ENCODE measurements at places on chromosomes 2 and 18. TPM values are rescaled to one million over a fixed set of nuclear protein-coding genes. Genes with fewer than 3 reads are reported as not detected.

The BMP10 gene
- polyA plus RNA-seq: not detected

The FNDC4 gene
- not detected for polyA plus RNA-seq

The TUBB8B gene
- polyA plus RNA-seq: not detected

The KIAA2012 gene
- not detected for polyA plus RNA-seq

The LONRF2 gene
- polyA plus RNA-seq: not detected

The CDH2 gene
- polyA plus RNA-seq: not detected

The RAX gene
- polyA plus RNA-seq: not detected

The PSMD14 gene
- polyA plus RNA-seq: 50.9 TPM

The FOXI3 gene
- not detected for polyA plus RNA-seq

The GPR45 gene
- not detected for polyA plus RNA-seq

The IL1R2 gene
- 2.1 TPM for polyA plus RNA-seq

- DNase-seq: peak; percentile 21
Measured at GRCh38 chr2:9554921-9555296, 721 bp downstream of the ADAM17 start.

DNA sequence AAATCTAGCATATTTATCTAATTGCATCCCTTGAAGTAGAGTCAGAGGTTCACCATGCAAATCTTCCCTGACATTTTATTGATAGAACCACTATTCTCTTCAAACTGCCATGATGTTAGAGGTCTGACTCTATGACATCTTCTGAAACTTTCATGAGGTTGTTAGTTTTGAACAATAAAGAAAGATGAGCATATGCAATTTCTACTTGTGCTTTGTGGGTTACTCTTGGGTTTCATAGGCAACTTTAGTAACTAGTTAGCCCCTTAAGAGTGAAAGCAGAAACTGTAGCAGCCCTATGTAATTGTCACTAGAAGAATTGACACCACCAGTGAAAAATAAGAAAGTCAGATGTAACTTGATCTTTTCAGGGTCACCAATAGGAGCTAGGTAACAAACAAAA lies 53.1 kb upstream of the ZEB2 start:
- DNase-seq: no peak

- DNase-seq: no peak
Measured at GRCh38 chr18:59657012-59657411, 40.2 kb downstream of the CCBE1 start.

DNA sequence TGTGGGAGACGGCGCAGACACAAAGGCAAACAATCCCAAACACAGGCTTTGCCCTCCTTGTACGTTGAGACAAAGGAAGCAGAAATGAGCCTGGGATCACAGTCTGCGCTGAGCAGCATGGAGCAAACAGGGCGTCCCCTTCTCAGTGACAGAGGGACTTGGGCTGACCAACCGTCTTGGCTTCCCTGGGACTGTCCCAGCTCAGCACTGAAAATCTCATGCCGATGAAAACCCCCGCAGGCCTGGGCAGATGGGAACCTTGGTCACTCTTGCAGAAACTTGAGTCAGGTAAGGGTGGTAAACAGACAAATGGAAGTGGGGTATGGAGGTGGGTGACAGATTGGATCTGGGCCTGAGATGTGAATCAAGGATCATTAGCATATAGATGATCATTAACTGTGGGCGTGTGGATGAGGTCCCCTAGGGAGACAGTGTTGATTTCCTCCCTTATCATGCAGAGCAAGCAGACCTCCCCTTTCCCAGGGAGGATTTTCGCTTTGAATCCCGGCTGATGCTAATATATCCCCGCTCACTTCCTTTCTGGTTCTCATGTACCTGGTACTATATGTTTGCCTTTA lies 19.1 kb upstream of the SH3BP4 start:
- DNase-seq: no peak

DNA sequence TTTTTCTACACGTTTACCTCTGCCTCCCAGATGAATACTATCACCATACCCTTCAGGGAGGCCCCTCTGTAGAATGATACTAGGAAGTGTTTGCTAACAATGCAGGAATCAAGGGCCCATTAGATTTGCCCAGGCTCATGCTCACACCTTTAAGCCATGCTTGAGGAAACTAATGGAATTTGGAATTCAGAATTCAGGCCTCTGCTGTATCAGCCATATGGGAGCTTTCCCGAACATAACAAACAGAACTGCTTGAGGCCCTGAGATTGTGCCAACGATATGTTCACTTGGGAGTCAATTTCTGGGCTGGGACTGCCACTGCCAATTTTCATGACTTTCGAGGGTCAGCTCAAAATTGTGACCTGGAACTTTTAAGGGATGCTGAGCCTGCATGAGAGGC lies 282.5 kb downstream of the CLIP4 start:
- DNase-seq: no peak

GRCh38 chr2:180938451-180938850 lies 42.0 kb upstream of the UBE2E3 start:
- DNase-seq: no peak

GRCh38 chr18:23943104-23943503 lies 71.5 kb upstream of the TTC39C start:
- DNase-seq: no peak

GRCh38 chr2:3257166-3257565 lies 120.5 kb downstream of the EIPR1 start:
- DNase-seq: no peak

GRCh38 chr2:220078439-220078838 lies 451.0 kb downstream of the SLC4A3 start:
- no peak for DNase-seq

DNA sequence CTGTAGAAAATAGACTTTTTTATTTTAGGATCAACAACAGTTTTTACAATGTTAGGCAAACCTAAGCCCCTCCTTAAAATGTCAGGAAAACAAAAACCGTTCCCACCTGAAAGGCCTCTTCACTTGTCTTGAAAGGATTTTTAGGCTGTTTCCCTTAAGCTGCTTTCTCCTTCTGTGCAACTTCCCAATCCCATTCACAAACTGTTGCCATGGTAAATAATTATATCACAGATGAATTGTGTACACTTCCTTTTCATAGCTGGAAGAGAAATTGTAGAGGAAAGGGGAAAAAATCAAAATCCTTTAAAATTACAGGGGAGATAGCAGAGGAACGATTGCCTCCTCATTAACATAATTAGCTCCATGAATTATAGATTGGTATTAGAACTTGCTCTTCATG lies 1488.0 kb upstream of the CELF4 start:
- DNase-seq: no peak

- no peak for DNase-seq
Measured at GRCh38 chr18:42185486-42185885, 230.5 kb downstream of the PIK3C3 start.

- no peak for DNase-seq
Measured at GRCh38 chr2:24228470-24228869, 53.6 kb downstream of the FAM228A start.

GRCh38 chr2:199228887-199229819 lies 228.6 kb downstream of the SATB2 start:
- peak; percentile 1 for DNase-seq

GRCh38 chr2:136510244-136510643 lies 255.1 kb upstream of the THSD7B start:
- no peak for DNase-seq

DNA sequence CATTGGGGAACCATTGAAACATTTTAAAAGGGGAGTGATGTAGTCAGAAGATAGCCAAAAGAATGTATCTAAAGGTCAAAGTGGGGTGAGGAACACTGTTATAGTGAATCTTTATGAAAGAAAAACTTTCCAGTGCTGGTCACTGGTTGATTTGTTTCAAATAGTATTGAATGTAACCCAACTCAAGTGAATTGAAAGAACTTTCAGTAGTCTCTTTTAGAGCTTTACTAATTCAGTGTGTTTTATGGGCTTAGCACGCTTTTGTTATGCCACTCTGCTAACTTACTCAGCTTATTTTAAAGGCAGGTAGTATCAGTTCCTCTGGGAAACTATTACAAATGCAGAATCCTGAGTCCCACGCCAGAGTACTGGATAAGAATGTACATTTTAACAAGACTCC lies 57.3 kb downstream of the GTF2A1L start:
- no peak for DNase-seq

DNA sequence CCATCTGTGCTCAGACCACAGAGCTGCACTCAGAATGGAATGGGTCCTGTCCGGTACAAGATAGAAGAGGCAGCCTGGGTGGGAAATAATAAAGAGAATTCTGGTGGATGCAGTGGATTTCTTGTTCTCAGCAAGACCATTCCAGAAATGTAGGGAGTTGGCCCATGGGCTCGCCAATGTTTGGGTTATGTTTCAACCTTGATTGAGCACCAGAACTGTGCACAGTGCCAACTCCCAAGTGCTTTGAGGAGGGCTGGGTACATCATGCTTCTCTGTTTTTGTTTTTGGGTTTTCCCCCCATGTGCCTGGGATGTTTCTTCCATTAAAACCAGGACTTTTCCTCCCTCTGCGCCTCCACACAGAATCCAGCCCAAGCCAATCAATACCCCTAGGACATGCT lies 304.1 kb downstream of the TNS1 start:
- DNase-seq: no peak

GRCh38 chr2:70557171-70557838 lies 3.7 kb upstream of the TGFA start:
- no peak for DNase-seq

DNA sequence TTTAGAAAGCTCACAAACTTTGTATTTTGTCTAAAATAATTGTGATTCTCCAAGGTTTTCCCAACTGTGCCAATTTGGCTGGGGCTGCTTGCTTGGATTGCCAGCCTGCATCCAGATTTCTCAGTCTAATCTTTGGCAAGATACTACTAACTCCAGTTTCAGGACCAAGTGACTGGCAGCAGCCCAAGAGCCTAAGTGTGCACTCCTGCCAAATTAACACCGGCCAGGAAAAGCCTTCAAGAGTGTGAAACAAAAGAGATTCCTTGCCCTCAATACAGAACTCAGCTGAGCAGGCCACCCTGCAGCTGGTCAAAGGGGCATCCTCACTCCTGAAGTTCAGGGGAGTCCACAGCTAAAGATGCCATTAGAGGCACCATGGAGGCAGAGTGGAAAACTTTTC lies 589.0 kb upstream of the ACVR2A start:
- DNase-seq: no peak
